Spinal cord (tissue), 10 donors: ENCODE measurements at places on chromosomes 2 and 18. TPM values are rescaled to one million over a fixed set of nuclear protein-coding genes. Genes with fewer than 3 reads are reported as not detected.

REG1B gene
- total RNA-seq = not detected

ZNF385B gene
- 4.4 TPM for total RNA-seq

PID1 gene
- total RNA-seq = 33.4 TPM

TNFAIP6 gene
- 2.9 TPM for total RNA-seq

MPP4 gene
- 0.22 TPM for total RNA-seq

TUBA3E gene
- 0.11 TPM for total RNA-seq

RTP5 gene
- total RNA-seq = 1.9 TPM

CD28 gene
- total RNA-seq = 4.7 TPM

CAPN14 gene
- 0.28 TPM for total RNA-seq

ASXL3 gene
- total RNA-seq = 34.2 TPM

SIX3 gene
- total RNA-seq = not detected

GPR35 gene
- 2.6 TPM for total RNA-seq

LRATD1 gene
- total RNA-seq = 29.4 TPM

GRCh38 chr2:241901018-241901380 is 31.5 kb downstream of the RTP5 start:
- DNase-seq = no peak

GRCh38 chr18:3051718-3052410 is 38.9 kb upstream of the LPIN2 start:
- DNase-seq = no peak

GRCh38 chr2:20584399-20585358 is 66.2 kb downstream of the HS1BP3 start:
- peak; percentile 69 for DNase-seq

- DNase-seq = peak; percentile 64
These were observed 152.6 kb upstream of the TTC39C start for GRCh38 chr18:23861805-23862470.

GRCh38 chr18:42719221-42719620 is 396.3 kb downstream of the RIT2 start:
- DNase-seq = no peak

DNA sequence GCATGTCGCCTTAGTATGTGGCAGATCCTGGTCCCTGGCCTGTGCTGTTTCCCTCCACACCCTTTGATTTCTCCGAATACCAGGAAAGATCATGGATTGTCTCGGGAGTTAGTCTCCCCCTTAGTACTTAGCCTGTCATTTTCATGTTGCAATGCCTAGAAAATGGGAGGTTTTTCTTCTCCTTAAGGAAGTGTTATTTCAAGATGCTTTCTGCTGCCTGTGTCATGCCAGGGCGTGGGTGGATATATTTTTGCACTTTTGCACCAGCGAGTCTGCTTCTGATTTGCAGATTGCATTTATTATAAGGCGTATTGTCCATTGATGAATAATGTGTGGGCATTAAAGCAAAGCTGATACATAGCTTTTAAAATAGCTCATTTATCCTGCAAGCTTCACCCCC is 223.5 kb downstream of the NEDD4L start:
- no peak for DNase-seq

GRCh38 chr2:97722227-97722626 is 8.9 kb downstream of the ZAP70 start:
- DNase-seq = no peak

- no peak for DNase-seq
These were observed 160.4 kb upstream of the BCL2L11 start for GRCh38 chr2:110960281-110960680.

DNA sequence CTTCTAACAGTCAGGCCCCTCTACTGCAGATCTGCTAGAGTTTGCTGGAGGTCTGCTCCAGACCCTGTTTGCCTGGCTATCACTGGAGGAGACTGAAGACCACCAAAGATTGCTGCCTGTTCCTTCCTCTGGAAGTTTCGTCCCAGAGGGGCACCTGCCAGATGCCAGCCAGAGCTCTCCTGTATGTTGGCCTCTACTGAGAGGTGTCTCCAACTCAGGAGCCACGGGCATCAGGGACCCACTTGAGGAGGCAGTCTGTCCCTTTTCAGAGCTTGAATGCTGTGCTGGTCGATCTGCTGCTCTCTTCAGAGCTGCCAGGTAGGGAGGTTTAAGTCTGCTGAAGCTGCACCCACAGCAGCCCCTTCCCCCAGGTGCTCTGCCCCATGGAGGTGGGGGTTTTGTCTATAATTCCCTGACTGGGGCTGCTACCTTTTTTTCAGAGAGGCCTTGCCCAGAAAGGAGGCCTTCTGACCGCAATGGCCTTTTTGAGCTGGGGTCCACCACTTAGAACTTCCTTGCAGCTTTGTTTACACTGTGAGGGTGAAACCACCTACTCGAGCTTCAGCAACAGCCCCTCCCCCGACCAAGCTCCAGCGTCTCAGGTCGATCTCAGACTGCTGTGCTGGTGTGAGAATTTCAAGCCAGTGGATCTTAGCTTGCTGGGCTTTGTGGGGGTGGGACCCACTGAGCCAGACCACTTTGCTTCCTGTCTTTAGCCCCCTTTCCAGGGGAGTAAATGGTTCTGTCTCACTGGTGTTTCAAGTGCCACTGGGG is 566.0 kb downstream of the NR4A2 start:
- DNase-seq = no peak

DNA sequence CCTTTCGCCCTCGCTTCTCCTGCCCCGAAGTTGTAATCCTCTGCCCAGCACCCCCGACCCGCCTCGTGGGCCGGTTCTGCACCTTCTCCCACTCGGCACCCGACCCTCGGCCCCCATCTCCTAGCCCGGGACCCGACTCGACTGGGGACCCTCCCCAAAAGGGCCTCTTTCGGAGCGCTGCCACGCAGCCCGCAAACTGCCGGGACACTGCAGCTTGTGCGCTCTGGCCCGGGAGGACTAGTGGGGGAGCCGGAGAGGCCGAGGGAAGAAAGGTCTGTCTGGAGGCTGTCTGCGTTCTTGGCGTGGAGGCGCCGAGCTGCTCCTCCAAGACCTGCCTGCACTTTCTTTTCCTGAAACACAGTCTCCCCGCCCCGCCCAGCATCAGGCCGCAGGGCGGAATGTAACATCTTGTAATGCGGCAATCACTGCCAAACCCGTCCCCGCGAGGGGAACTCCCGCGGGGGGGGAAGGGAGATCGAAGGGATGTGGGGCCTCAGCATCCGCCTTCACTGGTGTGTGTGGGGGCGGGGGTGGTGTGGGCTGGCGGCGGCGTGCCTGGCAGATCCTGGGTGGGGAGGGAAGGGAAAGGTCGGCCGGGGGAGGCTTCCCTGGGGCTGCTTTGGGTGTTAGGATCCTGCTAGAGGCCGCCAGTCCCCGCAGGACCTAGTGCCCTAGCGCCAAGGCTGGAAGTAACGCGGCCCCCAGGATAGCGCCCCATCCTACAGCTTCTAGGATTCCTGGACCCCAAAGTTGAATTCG is 7.4 kb downstream of the DLX2 start:
- DNase-seq = peak; percentile 22

DNA sequence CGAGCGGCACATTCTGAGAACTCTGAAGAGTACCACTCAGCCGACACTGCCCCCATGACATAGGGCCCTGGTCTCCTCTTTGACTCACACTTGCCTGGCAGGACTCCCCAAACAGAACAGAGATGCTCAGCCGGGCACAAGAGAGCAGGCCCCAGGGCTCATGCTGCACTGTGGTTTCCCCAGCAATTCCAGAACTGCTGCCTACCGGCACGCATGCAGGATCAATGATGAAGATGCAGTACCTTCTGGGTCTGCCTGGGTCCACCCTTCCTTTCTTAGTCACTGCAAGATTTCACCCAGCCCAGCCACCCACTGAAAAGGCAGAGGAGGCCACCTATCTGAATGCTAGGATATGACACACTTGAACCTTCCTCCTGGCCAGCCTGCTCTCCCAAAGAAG is 49.4 kb downstream of the BCL11A start:
- no peak for DNase-seq

DNA sequence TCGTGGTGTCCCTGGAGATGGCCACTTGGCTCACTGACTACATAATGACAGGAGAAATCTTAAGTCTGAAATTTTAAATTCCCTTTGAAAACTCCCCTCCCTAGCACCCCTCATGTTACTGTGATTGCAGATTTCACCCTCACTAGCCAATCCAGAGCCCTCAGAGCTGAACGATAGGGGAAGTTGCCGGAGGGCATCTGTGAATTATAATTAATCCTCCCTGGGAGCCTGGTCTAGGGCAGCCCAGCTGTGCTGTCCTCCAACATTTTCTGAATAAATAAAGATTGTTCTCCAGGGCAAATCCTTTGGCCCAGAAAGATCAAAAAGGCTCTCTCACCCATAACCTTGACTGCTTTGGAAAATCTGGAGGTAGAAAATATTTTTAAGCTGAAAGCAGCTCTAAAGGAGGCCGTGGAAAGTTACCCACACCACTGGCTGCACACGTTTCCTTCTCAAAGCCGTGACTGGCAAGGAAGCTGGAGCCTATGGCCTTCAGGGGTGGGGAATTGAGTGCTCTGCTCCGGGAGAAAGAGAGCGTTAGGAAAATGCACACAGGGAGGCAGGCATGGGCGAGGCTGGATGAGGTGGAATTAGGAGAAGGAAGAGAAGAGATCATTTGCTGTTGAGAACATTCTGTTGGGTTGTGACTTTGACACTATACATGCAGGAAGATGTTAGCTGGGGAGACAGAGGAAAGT is 68.9 kb upstream of the CNGA3 start:
- DNase-seq = no peak

GRCh38 chr2:39541011-39541930 is 104.2 kb upstream of the MAP4K3 start:
- no peak for DNase-seq

- DNase-seq = no peak
These were observed 50.6 kb downstream of the PMAIP1 start for GRCh38 chr18:59950215-59950944.

GRCh38 chr18:13374468-13375301 is 156.1 kb downstream of the LDLRAD4 start:
- peak; percentile 97 for DNase-seq

GRCh38 chr18:42288129-42288528 is 333.1 kb downstream of the PIK3C3 start:
- DNase-seq = no peak

- no peak for DNase-seq
These were observed 15.9 kb downstream of the MYCN start for GRCh38 chr2:15956230-15956629.

GRCh38 chr2:127651971-127652550 is 6.1 kb downstream of the GPR17 start:
- DNase-seq = peak; percentile 62

DNA sequence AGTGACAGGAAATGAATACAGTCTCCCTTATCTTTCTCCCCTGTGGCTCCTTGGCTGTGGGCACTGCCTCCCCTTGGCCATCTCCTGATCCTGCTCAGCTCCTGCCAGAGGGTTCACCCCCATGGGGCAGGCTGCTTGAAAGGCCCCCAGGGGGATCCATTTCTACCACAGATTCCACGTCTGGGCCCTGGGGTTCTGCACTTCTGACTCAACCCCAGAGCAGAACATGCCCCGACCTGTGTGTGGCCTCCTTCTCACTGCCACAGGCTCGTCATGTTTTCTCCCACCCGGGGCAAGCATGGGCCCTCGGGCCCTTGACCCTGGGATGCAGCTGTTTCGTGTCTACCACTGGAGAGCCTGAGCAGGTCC is 122.2 kb downstream of the ACKR3 start:
- no peak for DNase-seq

DNA sequence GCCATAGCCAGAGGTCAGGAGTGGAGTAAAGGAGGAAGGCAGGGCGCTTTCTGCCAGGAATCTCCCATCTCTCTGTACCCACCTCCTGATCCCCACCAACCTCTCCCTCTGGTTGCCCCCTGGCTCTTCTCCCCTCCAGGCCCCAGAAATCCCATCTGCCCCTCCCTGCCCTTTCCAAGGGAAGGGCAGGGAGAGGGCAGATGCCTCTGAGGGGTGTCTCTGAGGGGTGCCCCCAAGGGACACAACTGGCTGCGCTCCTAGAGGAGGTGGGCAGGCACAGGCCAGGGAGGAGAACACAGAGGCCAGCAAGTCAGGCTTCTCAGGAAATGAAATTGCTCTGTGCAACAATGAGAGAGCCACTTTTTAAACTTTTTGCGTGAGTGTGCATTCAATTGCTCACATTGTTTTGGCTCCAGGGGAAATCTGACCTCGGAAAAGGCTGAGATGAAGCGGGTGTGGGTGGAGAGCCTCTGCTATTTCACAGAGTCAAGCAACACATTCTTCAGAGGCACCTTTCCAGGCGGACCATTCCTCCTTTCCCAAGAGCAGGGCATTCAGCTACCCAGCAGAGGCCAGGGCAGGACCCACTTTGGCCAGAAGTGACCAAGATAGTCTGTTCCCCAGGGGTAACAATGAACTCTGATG is 125.5 kb downstream of the SMAD7 start:
- no peak for DNase-seq

GRCh38 chr2:131038258-131039100 is 54.8 kb downstream of the FAM168B start:
- DNase-seq = no peak

DNA sequence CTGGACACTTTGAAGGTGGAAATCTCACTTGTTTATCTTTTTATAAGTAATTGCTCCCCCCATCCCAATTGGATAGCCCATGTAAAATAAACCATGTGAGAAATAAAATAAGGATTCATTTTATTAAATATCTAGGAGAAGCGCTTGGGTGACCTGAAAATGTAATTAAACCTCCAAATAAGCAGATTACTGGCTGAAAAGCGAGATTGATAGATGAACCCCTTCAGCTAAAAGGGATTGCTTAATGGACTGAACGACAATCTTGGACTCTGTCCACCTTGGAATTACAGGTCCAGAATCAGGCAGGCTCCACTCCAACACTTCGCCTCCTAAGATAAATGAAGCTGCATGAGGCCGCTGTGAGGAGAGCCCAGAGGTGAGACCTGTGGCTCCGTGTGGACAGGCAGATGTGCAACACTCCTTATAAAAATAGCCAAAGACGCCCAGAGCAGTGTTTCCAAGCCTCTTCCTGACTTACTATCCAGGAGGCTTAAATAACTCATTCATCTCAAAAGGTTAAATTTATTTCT is 441.5 kb downstream of the MTX2 start:
- DNase-seq = peak; percentile 60

GRCh38 chr2:8592736-8593135 is 89.1 kb upstream of the ID2 start:
- no peak for DNase-seq

DNA sequence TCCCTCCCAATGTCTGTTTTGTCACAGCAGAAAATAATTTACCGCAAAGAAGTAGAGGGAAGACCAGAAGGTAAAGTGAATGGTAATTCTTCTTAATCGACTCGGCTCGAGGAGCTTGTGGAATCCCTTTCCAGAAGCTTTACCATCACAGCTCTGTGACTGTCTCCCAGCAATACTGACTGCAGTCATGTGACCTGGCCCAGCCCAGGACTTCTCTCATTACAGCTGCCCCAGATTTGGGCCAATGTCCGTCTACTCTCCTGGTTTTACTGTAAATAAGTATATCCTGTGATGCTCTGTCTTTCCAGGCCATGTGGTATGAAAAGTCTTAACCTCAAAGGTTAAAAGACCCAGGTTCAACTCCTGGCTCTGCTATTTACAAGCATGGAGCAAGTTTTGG is 18.9 kb upstream of the ELOA2 start:
- DNase-seq = no peak

- no peak for DNase-seq
These were observed 27.5 kb downstream of the BIN1 start for GRCh38 chr2:127079358-127079920.
